ELF-1 (cell line): ENCODE measurements at places on chromosomes 12 and 14.

DNA sequence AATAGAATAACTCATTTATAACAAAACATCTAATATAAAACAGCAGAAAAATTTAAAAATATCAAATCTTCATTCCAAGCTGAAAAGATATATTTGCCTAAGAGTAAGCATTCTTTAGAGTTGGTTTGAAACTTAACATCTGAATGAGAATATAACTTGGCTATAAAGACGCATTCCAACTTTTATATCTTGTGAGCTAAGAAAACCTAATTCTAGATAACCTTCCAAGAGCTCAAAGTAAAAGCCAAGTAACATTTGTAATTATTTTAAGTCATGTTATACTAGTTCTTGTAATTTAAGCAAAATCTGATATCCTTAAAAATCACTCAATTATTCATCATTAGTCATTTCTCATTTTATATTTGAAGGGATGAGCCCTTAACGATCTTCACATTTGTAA is 368.9 kb downstream of the C12orf50 start:
- DNase-seq: no peak

GRCh38 chr12:50353404-50353803 is 43.0 kb downstream of the FAM186A start:
- DNase-seq: peak; percentile 6

GRCh38 chr12:9346866-9347327 is 138.7 kb upstream of the PZP start:
- DNase-seq: no peak

DNA sequence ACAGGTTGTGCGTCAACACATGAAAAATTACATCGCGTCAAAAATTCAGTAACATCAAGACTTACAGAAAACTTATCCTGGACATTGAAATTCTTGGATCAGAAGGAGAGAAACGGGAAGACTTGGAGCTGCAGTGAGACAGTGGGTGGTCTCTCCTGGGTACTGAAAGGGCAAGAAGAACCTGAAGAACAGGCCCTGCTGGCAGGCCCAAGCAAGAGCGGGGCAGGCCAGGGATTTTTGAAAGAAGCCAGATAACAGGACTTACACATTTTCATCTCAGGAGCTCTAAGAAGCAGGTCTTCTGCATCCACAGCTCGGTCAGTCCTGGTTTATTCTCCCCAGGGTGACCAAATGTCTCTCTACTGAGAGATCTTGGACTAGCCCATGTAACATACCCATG is 466.5 kb upstream of the SOX5 start:
- DNase-seq: peak; percentile 73

DNA sequence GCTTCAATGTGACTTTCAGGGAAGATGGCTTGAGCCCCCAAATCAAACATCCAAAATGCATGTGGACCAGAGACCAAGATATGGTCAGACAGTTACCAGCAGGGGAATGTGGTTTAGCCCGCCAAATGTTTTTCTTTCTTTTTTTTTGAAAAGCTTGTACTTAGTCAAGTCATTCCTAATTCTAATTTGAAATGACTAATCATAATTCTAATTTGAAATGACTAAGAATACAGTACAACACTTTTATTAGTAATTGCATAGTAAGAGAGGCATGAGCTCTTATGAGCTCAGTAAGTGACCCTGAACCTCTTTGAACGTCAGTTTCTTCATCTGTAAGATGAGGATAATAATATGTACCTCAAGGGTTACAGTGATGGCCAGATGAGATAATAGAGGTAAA is 72.4 kb downstream of the HECTD4 start:
- DNase-seq: no peak

DNA sequence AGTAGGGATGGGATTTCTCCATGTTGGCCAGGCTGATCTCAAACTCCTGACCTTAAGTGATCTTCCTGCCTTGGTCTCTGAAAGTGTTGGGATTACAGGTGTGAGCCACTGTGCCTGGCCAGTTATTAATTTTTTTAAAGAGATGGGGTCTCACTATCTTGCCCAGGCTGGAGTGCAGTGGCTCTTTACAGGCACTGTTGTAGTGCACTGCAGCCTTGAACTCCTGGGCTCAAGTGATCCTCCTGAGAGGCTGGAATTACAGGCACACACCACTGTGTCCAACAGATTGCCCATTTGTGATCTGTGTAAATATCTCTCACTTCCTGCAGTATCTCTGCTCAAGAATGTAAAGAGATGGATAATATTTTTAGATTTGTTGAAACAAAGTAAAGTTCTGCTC is 45.9 kb downstream of the PTPN11 start:
- no peak for DNase-seq

GRCh38 chr14:98952593-98953350 is 319.2 kb downstream of the BCL11B start:
- no peak for DNase-seq

- no peak for DNase-seq
These were observed 15.4 kb upstream of the TMEM120B start for GRCh38 chr12:121697093-121697698.

- peak; percentile 11 for DNase-seq
These were observed 178.9 kb upstream of the NRXN3 start for GRCh38 chr14:77991128-77991772.

GRCh38 chr14:37167151-37168047 is 5.0 kb downstream of the SLC25A21 start:
- no peak for DNase-seq

DNA sequence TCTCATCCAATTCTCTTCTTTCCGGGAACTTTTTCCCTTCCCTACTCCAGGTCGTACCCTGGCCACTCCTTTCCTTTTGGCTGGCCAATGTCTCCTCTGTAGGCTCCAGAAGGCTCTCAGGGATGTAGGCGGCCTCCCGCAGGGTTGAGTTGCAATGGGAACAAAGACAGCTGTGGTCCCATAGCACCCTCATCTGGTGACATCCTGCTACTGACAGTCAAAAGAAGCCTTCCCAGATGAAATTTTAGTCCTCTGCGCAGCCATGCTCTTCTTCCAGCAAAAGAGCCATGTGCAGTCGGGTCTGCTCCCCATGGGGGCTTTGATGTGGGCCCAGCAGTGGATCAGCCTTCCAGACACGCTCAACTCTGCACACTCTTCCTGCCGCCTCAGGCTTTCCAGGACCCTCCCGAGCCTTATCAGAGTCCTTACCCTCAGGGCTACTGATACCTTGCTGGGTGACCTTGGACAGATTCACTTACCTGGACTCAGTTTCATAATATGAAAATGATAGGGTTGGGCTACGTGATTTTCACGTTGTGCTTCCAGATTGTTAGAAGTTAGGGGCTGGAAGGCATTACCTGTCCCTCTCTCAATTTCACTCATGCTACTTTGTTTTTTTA is 5.5 kb upstream of the CELA1 start:
- DNase-seq: peak; percentile 95

DNA sequence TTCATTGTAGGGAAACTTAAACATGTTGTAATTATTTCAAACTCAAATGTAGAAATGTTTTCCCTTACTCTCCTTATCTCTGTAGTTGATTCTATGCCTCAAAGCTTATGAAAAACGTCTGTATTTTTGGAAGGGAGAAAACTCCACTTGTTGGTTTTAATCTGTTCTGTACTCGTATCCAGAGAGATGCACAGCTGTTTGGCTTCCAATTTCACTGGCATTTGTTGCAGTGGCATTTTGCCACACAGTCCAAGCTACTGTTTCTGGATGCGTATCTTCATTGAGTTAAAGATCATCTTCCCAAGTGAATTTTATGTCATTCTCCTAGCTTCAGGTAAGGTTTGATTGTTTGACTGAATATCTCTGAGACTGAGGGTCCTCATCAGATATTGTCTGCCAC is 481.4 kb downstream of the TRHDE start:
- DNase-seq: no peak

- DNase-seq: no peak
These were observed 2.0 kb upstream of the PPP1CC start for GRCh38 chr12:110744601-110745264.

DNA sequence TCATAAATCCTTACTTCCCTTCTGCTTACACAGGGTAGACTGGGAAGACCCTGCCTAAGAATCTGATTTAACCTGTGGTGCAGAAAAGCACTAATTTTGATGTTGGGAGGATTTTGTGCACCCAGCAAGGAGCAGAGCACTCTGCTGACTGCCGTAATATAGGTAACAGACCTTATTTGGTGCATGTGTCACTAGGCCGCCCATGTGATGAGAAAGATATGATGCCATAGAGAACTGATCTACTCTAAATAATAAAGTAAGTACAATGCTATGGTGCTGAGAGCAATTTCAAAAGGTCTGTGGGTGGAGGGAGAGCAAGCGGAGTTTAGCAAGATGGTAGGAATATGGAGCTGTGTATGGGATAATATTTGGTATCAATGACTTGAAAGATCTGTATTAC is 1663.6 kb upstream of the SEL1L start:
- no peak for DNase-seq

- DNase-seq: no peak
These were observed 58.7 kb upstream of the G2E3 start for GRCh38 chr14:30500222-30500621.

DNA sequence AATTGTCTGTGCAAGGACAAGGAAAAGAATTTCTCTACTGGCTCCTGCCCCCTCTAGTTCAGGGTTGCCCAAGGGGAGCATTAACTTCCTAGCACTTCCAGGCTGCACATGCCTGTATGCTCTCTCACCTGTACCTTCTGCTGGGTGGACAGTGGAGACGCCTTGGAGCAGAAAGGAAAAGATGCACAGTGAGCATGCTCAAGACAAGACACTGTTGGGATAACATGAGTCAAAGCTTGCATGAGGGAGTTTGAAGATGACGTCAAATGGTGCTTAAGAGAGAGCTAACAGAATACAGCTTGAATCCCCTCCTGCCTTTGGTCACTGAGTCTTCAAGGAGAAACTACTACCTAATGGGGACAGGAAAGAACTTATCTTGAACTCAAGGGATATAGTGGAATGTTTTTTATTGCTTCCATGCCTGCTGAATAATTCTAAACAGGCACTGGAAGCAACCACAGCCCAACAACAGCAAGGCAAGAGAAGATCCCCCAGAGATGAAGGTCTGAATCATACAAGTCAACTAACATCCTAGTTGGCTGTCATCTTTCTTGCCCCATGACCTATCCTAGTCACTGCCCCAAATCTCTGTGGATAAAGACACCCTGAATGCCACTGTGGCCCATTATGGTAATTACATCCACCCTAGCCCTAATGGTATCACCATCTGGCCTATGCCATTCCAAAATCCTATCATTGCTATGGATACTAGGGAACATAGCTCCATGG is 23.5 kb downstream of the RPS6KA5 start:
- DNase-seq: no peak

DNA sequence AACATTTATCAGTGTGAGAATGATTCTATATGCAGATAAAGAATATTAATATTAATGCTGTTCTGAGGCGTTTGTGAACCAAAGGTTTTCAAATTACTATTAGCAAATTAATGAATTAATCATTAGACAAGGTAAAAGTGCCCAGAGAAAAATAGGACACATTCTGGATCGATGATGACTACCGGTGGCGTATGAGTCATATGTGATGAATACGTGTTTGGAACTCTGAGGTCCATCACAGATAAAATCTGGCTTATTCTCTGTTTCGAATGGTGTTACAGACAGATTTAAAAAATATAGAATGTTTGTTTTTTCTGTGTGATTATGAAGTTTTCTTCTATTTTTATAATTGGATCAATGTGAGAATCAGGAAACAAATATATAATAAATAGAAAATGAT is 79.2 kb upstream of the RTL1 start:
- DNase-seq: no peak

DNA sequence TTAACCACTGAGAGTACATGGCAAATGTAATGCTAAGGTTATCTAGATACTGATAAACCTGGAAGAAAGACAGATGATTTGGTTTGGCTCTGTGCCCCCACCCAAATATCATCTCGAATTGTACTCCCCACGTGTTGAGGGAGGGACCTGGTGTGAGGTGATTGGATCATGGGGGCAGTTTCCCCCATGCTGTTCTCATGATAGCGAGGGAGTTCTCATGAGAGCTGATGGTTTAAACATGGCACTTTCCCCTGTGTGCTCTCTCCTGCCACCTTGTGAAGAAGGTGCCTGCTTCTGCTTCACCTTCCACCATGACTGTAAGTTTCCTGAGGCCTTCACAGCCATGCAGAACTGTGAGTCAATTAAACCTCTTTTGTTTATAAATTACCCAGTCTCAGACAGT is 14.2 kb downstream of the NOXRED1 start:
- peak; percentile 49 for DNase-seq

DNA sequence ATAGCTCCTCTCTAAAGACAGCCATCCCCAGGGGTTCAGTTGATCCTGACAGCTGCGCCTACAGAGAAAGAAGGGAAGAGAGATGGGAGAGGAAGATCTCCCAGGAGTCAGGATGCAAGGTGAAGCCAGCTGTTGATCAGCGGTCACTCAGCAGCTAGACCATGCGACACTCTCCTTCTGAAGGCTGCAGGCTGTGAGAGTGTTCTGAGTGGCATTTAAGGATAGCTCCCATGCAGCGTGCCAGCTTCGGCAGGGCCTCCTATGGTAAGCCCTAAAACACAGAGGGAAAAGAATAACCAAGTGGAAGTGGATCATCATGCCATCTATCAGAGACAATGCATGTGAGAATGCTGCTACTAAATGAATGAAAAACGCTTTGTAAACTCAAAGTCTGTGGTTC is 197.9 kb upstream of the NUDT4 start:
- DNase-seq: no peak

DNA sequence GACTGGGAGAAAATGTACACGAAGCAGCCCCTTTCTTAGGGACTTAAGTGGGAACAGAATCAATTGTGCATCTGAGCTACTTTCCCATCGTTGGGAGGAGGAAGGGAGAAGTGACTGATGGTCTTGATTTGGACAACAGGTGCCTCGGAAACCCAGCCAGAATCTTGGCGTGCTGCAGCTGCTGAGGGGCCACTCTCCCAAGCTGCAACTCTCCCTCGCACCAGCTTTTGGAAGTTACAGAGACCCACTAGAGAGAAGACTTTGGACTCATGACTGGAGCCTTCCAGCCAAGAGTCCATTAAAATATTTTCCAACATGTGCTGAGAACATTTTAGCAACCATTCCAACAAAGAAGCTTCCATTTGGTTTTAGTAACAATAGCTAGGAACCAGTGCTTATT is 52.3 kb downstream of the GNS start:
- no peak for DNase-seq

GRCh38 chr14:70133461-70133860 is 55.3 kb downstream of the SLC8A3 start:
- DNase-seq: no peak

- no peak for DNase-seq
These were observed 101.3 kb downstream of the HMGA2 start for GRCh38 chr12:65925626-65926025.

DNA sequence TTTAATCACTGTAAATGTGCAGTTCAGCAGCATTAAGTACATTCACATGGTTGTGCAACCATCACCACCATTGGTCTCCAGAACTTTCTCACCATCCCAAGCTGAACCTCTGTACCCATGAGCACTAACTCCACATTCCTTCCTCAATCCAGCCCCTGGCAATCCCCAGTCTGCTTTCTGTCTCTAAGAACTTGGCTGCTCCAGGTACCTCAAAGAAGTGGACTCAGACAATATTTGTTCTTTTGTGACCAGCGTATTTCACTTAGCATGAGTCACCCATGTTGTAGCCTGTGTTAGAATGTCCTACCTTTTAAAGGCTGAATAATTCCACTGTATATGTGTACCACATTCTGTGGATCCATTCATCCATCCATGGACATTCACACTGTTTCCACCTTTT is 64.6 kb downstream of the SLC24A4 start:
- no peak for DNase-seq

- peak; percentile 36 for DNase-seq
These were observed 4.7 kb downstream of the FLRT2 start for GRCh38 chr14:85534458-85535293.

- DNase-seq: no peak
These were observed 141.3 kb downstream of the EMP1 start for GRCh38 chr12:13337791-13338190.
